ENCODE measurements at places on chromosomes 5 and 9.

- no peak for DNase-seq
Observed at GRCh38 chr5:180193749-180194375, 15.1 kb downstream of the RASGEF1C start.

- DNase-seq = no peak
Observed at GRCh38 chr9:90099262-90099963, 494.6 kb downstream of the GADD45G start.

DNA sequence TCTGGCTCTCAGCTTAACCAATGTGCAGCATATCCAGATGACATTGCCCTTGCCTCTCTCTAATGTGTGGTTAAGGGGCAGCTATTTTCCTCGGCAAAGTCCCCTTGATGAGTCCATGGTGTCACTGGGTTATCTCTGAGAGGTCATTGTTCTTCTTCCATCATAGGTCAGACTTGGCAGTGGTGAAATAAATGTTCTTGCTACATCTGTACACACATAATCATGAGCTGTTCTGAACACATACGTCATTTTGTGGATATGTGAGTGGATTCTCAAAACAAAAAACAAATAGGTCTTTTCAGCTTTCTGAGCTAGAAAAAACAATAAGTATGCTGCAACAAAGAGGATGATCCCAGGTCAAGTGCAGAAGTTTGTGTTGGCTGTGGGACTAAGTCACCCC is 134.7 kb upstream of the PTPN3 start:
- no peak for DNase-seq

GRCh38 chr5:57299986-57300385 is 126.1 kb downstream of the GPBP1 start:
- no peak for DNase-seq

DNA sequence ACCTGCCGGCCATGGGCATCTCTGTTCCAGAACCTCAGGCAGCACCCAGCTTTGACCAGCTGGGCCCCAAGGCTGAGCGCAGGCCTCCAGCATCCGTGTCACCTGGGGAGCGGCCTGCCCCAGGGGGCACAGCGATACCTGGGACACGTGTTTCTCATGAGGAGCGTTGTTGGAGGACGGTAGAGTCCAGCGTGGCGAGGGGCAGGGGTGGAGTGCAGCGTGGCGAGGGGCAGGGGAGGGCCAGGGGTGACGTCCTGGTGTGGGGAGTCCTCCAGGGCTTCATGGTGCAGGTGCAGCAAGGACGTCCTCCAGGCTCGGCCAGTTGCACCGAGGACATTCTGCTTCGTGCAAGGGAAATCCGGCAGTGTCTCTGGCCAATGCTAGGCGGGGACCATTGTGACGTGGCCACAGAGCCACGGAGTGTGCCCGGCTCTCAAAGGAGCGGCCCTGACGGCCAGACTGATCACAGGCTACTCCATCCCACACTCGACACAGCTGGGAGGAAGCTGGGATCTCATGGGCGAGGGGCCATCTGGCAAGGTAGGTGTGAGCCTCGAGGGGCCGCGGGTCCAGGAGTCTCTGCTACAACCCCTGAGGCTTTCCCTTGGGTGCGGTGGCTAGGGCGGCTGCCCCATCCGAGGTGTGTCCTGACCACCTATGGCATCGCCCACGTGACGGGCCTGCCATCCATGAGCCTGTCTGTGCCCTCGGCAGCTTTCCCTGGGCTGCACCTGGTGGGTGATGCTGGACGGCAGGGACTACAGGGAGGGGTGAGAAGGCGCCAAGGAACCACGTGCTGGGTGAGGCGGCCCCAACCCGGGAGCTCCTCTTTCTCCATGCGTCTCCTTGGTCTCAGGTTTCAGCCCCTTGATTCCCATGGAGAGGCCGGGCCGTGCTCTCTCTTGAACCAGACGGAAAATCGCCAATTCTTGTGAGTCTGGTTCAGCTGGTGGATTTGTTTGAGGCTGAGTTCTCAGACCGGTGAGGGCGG is 33.8 kb downstream of the SLC9A3 start:
- DNase-seq = no peak

DNA sequence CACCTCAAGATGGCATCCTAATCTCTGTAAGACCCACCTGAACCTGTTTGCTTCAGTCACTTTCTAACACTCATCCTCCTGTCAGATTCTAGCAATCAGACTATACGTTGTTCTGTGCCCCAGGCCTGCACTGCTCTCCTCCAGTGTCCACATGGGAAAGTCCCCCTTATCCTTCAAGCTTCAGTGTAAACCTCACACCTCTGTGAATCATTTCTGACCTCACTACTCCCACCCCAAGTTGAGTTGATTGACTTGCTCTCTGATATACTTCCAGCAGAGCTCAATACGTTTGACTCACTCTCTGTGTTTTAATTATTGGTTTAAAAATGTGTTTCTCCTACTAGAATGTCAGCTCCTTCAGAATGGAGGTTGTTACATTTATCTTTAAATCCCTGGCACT is 240.2 kb downstream of the FBXL17 start:
- no peak for DNase-seq

GRCh38 chr5:82364497-82364896 is 86.3 kb upstream of the RPS23 start:
- no peak for DNase-seq

DNA sequence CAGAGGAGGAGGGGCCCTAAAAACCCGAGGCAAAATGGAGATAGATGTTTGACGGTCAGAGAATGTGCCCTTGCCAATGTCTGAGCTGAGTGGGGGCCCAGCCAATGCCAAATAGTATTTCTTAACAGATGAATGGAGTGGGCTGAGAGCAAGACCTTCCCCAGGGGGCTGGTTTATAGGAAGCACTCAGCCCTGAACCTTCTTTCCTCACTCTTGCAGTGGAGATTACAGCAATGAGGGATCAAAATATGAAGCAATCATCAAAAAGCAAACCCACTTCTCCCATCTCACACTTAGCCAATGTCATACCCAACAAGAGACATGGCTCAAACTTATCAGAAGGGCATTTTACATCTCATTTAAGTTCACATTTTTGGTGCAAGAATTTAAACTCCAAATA is 350.3 kb downstream of the GADD45G start:
- DNase-seq = no peak

GRCh38 chr5:171365351-171365750 is 22.3 kb upstream of the NPM1 start:
- no peak for DNase-seq

- no peak for DNase-seq
Observed at GRCh38 chr9:121322037-121322736, 47.9 kb downstream of the STOM start.

GRCh38 chr5:168656633-168657032 is 77.5 kb upstream of the PANK3 start:
- DNase-seq = no peak

- DNase-seq = no peak
Observed at GRCh38 chr5:22473886-22474285, 379.3 kb downstream of the CDH12 start.

- DNase-seq = no peak
Observed at GRCh38 chr5:9865574-9865973, 235.4 kb upstream of the TAS2R1 start.

DNA sequence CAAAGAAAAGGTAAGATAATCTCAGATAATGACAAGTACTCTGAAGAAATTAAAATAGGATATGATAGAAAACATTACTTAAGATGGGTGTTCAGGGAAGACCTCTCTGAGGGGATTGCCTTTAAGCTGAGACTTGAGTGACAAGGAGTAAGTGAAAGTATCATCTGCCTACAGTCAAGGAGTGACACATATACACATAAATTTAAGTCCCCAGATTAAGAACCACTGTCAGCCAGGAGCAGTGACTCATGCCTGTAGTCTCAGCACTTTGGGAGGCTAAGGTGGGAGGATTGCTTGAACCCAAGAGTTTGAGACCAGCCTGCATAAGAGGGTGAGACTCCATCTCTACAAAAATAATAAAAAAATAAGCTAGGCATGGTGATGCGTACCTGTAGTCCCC is 19.7 kb upstream of the ANKHD1 start:
- DNase-seq = no peak

DNA sequence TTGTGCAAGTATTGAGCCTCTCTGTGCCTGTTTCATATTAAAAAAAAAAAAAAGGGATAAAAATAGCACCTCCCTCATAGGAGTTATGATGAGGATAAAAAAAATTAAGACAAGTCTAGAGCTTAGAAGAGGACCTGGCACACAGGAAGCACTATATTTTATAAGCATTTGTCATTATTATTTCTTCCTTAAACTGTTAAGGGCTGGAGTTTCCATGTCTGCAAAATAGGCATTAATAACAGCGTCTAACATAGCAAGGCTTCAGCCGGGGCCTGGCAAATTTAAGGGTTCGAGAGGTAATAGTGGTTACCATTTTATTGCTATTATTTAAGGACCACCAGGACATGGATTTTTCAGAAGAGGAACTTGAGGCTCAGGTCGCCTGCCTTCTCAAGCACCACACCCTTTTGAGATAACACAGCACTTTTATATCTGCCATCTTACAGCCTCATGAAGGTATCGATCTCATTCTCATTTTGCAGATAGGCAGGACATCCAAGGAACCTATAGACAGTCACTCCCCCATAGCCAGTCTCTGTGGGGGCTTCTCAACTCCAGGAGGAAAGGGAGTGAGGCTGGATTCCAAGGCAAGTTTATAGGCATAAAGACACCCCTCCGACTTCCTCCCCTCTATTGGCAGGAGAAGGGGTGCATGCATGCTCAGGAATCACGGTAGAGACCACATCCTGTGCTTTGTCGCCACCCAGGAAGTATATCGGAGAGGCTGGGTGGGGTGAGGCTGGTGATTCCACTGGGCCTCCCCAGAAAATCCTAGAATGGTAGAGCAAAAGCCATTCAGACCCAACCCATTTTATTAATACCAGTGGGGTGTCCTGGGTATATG is 2.4 kb downstream of the ANXA6 start:
- DNase-seq = peak; percentile 61

DNA sequence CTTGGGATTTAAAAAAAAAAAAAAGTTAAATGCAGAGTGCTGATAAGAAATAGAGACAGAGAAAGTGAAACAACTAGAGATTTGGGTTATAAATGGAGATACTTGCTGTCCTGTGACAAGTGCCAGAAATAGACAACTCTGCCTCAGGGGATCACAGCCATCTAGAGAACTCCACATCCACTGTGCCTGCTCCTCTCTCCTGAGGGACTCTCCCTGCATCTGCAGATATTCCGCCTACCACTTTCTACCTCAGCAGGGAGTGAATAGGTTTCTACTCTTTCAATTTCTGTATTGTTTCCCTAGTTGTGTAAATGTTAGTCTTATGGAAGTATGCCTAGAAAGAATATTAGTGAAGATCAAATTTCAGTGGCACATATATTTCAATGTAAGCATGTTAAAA is 307.2 kb downstream of the HTR1A start:
- no peak for DNase-seq

GRCh38 chr9:81473708-81474107 is 215.6 kb downstream of the TLE1 start:
- no peak for DNase-seq

- DNase-seq = no peak
Observed at GRCh38 chr9:6936103-6936502, 178.3 kb downstream of the KDM4C start.

GRCh38 chr5:108858959-108859358 is 111.3 kb downstream of the FER start:
- DNase-seq = no peak

- no peak for DNase-seq
Observed at GRCh38 chr5:64814073-64814472, 45.3 kb downstream of the CWC27 start.

DNA sequence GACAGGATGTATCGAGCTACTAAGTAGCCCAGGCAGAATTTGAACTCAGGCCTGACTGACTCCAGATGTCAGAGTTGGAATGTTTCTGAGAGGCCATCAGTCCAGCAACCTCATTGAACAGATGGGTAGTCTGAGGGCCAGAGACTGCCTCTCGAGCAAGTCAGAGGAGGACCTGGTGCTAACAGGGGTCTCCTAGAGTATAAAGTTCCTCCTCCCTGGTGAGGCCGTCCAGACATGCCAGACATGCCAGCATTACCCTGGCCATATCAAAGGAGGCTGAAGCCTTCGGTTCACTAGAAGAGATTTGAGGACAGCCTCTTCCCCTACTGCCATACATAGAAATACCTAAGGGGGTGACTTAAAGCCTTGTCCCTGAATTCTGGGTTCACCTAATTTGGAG is 81.2 kb downstream of the ZNF618 start:
- no peak for DNase-seq

DNA sequence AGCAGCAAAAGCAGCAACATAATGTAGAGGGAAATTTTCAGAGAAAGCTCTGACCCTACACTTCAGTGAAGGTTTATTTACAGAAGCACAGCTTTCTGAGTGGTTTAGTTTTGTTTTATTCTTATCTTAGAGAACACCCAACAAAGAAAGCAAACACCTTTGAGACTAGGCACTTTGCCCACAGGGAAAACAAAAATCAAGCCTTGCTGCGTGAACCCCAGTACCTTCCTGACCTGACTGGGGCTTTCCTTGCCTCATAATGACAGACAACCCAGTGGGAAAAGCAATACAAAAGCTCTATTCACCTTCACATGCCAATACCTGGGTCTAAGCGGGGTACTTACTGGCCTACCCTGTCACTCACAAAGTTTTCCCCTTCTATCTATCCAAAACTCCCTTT is 189.8 kb downstream of the HINT1 start:
- no peak for DNase-seq

DNA sequence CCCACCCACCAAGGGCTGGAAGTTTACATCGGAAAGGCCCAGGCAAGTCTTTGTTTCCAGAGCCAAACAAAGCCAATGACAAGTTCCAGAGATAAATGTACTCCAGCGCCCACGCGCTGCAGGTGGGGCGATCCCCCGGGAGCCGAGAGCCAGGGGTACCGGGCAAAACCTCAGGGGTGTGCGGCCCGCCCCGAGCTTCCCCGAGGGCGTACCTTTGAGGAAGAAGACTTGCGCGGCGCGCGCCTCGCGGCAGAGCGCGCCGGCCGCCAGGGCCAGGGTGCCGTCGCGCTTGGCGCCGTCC is 671 bp downstream of the DUSP1 start:
- no peak for DNase-seq

GRCh38 chr5:131754363-131754762 is 42.5 kb downstream of the FNIP1 start:
- DNase-seq = no peak
